Skin of body (tissue), 3 donors: ENCODE measurements at places on chromosomes 3 and 15. TPM values are rescaled to one million over a fixed set of nuclear protein-coding genes. Genes with fewer than 3 reads are reported as not detected.

- DNase-seq, result no peak
These were observed 193.5 kb downstream of the ANXA2 start for GRCh38 chr15:60204131-60204885.

GRCh38 chr3:188157971-188158370 lies 4.0 kb downstream of the LPP start:
- no peak for DNase-seq

Gene ADAMTSL3
- 16.9 TPM for total RNA-seq

DNA sequence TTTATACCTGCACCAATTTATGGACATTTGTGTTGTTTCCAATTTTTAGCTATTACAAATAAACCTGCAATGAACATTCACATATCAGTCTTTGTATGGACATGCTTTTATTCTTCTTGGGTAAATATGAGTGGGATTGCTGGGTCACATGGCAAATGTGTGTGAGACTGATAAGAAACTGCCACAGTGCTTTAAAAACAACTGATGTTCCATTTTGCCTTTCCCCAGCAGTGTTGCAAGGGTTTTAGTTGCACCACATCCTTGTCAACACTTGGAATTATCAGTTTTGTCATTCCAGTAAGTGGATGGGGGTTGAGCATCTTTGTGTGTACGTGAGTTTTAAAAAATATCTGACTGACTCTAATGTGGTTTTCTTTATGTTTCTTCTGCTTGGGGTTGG lies 191.2 kb downstream of the PLCL2 start:
- no peak for DNase-seq

DNA sequence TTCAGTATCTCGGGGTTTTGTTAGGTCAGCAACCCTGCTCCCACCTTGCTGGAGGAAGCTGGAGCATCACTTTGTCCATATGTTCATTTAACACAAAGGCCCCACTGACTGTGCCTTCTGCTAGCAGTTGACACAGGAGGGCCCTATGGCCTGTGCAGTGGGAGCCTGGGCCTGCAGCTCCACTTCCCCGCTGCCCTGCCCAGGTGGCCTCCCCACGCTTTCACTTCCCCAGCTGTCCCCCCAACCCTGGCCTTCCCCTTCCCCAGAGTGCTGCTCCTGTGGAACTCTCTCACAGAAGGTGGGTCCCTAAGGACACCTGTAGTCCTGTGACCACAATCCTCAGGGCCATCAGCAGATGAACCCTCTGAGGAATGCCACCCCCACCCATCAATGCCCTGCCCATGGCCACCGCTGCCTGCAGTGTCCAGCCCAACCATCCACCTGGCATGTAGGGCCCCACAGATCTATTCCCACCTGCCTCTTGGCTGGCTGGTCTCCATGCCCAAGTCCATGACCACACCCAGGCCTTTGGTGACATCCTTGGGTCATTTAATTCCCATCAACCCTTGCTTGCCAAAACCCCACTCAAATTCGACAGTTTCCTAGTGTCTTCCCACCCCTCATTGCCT lies 13.5 kb downstream of the TBC1D21 start:
- DNase-seq, result no peak

Gene C2CD4A
- not detected for total RNA-seq

- no peak for DNase-seq
These were observed 7.3 kb downstream of the VGLL4 start for GRCh38 chr3:11636394-11636770.

Gene COL7A1
- total RNA-seq, result 71.4 TPM

- DNase-seq, result no peak
These were observed 102.1 kb downstream of the RYK start for GRCh38 chr3:134148534-134148933.

GRCh38 chr3:41148901-41149300 lies 50.4 kb upstream of the CTNNB1 start:
- DNase-seq, result no peak

GRCh38 chr15:78018946-78019644 lies 58.4 kb downstream of the TBC1D2B start:
- no peak for DNase-seq

Gene ISL2
- 0.30 TPM for total RNA-seq

DNA sequence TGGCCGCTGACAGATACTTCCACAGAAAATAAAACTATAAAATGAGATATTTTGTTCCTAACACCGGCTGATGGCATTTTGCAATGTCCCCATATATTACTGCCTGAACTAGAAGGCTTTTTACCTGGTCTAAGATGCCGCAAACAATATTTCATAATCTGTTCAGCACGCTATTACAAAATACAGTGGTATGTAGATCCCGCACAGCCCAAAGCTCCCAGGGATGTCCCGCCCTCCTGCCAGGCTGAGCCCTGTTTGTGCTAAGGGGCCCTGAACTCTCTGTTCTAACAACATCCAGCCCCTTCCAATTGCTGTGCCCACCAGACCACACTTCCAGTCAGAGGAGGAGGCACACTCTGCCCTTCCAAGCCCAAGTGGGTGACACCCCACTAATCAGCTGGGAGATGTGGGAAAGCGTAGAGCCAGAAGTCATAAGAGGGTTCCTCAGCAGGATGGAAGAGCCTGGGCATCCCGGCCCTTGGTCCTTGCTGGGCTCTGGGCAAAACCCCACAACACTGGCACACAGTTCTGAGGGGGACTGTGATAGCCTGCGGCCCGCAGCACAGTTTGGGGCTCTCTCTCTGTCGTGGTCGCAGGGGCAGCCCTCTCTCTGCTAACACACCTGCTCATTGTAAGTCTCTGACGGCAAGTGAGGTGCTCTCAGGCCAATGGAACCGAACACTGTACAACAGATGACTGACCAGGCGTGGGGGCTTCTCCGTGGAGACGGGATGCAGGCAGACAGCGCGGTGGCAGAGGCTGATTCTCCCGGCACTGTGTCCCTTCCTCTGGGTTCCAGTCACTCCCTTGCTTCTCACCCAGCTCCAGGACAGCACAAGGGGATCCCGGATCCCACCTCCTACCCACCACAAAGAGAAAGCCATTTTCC lies 55.2 kb downstream of the PCSK6 start:
- DNase-seq, result no peak

GRCh38 chr15:39777496-39777895 lies 5.1 kb downstream of the FSIP1 start:
- no peak for DNase-seq

Gene A4GNT
- total RNA-seq, result not detected

Gene LRRK1
- total RNA-seq, result 10.8 TPM

Gene SHC4
- 3.5 TPM for total RNA-seq

Gene MITF
- 43.2 TPM for total RNA-seq

GRCh38 chr3:179801856-179802255 lies 149.0 kb downstream of the USP13 start:
- no peak for DNase-seq

DNA sequence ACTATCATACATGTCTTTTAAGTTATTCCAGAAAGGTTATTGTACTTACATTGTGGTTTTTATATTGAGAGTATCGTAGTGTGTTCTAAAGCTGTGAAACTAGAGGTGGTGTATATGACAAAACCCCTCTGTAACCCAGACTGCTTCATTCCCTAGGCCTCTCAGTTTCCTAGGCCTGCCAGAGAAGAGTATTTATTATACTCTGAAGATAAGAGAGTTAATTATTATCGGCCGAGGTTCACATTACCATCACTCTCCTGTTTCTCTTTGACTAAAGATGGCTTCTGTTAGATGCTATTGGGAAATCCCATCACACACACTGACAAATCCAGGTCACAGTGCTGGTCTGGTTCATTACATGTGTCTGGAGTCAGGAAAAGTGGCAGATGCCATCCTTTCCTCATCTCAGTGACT lies 20.5 kb downstream of the EXOSC7 start:
- no peak for DNase-seq

DNA sequence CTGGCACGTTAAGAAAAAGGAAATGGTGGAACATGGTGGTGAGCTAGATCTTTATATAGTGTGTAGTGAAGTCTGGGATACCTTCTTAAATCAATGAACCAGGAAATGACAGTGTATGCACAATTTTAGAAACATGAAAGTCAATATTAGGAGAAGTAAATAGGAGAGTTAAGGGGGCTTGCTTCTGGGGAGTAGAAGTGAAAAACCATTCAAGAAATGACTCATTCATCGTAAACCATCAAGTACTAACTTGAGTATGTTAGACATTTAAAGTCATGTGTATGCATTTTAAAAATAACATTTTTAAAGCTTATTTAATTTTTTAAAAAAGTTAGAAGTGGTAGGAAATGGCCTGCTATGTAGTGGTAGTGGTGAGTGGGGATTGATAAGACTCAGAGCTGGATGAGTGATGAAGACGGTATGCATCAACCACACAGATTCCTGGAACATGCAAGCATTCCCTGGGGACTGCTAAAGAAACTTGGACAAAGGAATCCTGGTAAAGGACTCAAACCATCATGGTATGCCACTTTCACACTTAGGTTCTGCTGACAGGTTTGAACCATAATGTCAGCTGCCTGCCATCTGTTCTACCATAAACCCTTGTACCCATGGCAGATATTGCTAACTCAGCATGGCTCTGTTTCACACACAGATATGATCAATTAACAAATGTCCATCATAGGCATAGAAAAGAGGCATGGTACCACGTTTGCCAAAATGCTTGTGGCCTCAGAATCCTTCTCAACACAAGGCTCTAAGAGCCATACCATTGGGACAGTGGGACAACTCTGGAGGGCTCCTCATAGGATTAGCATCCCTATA lies 28.9 kb upstream of the MITF start:
- no peak for DNase-seq

Gene P3H2
- 37.7 TPM for total RNA-seq

- no peak for DNase-seq
These were observed 107.2 kb downstream of the PGPEP1L start for GRCh38 chr15:98900356-98900755.

DNA sequence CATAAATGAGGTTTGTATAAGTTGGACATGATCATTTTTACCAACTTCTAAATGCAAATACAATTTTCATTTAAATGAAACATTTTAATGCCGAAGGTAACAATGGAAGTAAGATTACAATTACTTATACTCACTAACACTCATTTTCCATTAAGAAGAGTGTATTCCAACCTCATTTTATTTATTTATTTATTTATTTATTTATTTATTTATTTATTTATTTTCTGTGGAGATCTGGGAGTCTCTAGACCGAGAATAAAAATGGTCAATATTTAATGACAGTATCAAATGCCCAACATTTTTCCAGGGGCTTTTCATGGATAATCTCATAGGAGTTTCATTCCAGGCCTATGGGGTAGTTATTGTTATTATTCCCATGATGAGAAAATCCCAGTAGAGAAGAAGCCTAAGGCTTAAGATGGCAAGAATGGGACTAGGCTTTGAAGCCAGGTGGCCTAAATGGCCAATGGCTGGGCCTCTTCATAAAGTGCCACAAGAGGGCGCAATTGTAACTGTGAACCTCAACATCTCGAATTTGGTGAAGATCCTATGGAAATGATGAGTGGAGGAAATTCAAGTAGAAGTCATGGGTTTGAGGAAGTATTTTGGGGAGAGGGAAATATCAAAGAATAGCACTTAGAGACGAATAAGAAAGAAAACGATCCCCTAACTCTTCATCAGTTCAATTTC lies 21.3 kb downstream of the VGLL3 start:
- DNase-seq, result no peak

DNA sequence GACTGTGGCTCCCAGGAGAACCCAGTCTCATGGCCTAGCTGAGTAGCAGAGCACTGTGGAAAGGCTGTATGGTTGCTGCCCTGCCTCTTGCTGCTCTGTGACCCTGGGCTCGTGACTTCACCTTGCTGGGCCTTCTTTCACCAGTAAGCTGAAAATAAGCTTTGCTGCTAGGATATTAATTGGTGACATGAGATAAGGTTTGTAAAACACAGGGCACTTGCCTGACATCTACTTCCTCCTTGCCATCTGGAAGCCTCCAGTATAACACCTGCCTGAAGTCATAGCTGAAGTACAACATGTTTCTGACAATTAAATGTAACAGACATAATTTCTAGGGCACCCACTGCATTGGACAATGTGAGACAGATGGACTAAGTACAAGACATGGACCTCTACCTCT lies 53.6 kb downstream of the CLEC3B start:
- DNase-seq, result no peak

DNA sequence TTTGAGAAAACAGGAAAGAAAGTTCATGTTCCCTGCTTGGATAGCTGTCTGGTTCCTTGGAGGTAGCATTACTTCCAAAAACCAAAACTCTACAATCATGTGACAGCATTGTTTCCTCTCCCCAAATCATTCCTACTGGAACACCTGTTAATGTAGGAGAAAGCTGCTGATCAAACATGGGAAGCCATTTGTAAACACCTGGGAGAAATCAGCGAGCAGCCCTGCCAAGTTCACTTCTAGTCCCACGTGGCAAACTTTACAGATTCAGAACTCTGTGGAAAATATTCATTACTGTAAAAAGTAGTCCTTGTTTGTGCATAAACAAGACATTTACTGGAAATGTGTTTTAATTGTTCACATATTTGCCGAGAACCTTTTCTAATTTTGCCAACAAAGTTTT lies 275.5 kb upstream of the AZI2 start:
- DNase-seq, result no peak

DNA sequence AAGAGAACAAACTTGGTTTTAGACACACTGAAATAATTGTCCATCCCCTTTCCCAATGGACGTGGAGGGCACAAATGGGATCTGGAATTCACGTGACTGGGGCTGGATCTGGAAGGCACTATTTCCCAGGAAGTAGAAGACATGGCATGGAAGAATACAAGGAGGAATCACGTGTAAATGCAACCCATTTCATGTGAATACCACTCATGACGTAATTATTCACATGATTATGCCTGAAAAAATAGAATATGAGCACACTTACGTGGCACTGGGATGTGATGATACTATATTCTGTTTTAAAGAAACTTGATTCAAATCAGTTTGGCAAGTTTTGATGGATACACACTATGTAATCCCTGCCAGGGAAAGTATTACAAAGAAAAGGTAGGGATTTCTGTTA lies 477.3 kb downstream of the GABRG3 start:
- DNase-seq, result no peak

Gene PRR20G
- total RNA-seq, result not detected

GRCh38 chr3:23619705-23620637 lies 185.8 kb upstream of the UBE2E1 start:
- DNase-seq, result no peak

DNA sequence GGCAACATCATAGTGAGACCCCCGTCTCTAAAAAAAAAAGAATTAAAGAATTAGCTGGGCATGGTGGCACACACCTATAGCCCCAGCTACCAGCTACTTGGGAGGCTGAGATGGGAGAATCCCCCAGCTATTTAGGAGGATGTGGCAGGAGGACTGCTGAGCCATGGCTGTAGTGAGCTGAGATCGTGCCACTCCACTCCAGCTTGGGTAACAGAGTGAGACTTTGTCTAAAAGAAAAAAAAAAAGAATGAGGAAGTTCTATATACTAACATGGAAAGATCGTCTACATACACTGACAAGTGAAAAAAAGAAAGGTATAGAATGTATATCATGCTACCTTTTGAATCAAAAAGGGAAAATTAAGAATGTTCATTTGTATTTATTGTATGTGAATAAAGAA lies 83.9 kb upstream of the CDAN1 start:
- DNase-seq, result no peak

Gene TMOD2
- 10.2 TPM for total RNA-seq

DNA sequence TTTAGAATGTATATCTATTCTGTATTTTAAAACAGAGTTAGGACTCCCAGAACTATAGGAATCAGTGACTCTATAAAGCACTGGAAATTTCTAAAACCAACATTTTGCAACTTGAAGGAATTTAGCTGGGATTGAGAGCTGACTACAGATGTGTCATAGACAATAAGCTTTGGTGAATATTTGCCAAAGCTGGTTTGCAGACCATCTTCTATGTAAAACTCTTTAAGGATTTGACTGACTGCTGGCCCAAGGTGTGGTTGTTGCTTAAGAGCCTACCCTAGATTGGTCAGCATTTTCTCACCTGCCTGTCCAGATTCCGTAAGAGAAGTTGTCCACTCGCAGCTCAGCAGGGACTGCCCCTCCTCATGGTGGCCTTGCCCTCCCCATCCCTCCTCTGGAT lies 73.2 kb upstream of the GK5 start:
- no peak for DNase-seq

Gene TEX55
- total RNA-seq, result not detected

Gene THBS1
- total RNA-seq, result 291 TPM
